ENCODE measurements at places on chromosomes 16 and 17. TPM values are rescaled to one million over a fixed set of nuclear protein-coding genes. Genes with fewer than 3 reads are reported as not detected.

Gene CA4
- total RNA-seq = not detected

DNA sequence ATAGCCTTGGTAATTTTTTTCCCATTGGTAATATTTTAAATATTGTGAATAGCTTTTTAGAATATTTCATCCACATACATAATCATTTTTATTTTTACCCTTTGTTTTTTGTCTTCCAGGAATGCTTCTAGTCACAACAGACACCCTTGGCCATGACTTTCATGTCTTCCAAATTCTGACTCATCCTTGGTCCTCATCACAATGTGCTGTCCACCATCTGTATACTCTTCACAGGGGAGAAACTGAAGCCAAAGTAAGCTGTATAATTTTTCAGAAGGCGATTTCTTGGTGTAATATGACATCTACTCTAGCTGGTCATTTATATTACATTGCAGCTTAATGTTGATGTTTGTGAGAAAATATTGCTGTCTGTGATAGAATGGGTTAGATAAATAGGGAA, 269.4 kb downstream of the BCAS3 start:
- peaks cover 4% of the 10 kb centered on the region for H3K4me1 ChIP-seq
- H3K36me3 ChIP-seq = no peaks in the 10 kb centered on the region
- no peak overlapping the region for H3K27ac ChIP-seq
- H3K4me3 ChIP-seq = no peak overlapping the region
- peak; percentile 60 for DNase-seq
- no peaks in the 10 kb centered on the region for H3K27me3 ChIP-seq

DNA sequence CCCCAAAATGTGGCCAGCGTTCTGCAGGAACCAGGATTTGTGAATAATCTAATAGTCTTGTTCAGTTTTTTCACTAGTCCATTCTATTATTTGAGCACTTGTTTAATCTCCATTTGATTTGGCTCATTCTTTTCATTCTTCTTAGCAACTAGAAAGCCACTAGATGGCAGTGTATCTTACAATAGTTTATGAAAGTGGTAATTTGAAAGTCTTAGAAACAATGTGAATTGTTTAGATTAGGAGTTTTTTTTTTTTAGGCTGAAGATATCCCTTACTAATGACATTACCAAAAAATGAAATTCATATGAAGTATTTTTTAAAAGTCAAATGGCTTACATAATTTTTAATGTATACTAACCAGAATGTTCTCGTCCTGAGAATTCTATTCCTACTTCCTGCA, 6.7 kb downstream of the ERI2 start:
- peaks cover 3% of the 10 kb centered on the region for H3K36me3 ChIP-seq
- no peaks in the 10 kb centered on the region for H3K27me3 ChIP-seq
- no peak overlapping the region for H3K4me3 ChIP-seq
- H3K27ac ChIP-seq = no peak overlapping the region
- no peaks in the 10 kb centered on the region for H3K4me1 ChIP-seq

DNA sequence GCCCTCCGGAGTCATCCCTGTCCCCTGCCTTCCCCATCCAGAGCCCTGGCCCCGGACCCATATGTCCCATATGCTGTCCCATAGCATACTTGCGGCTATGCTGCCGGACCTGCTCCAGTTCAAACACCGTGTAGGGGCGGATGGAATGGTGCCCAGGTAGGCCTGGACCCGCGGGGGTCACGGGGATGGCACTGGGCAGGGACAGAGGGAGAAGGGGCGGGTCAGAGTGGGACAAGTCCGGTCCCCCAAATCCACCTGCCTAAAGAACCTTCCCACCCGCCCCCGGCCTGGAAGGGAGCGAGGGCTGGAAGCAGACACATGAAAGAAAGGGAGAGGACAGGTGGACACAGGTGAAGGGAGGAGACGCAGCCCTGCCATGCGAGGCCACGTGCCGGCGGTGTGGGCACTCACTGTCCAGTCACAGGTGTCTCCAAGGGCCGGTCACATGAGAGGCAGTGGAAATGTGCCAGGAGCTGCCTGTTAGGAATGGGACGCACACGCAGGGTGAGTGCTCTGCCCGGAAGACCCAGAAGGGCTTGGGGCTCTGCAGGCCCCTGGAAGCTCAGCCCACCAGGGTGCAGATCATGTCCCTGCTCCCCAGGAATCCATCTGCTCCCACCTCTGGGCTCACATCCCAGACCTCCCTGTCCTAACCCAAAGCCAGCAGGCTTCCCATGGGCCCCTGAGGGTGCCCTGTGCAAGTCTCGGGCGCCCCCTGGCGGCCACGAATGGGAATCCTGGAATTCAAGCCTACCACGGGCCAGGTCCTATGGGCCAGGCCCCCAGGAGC, 14.0 kb downstream of the UBALD2 start:
- peaks cover 2% of the 10 kb centered on the region for H3K36me3 ChIP-seq
- no peaks in the 10 kb centered on the region for H3K4me1 ChIP-seq
- H3K27me3 ChIP-seq = no peaks in the 10 kb centered on the region
- peak; percentile 51 for DNase-seq

Gene SSH2
- total RNA-seq = 30.2 TPM

Gene NEUROD2
- total RNA-seq = not detected

Data from fibroblast of lung (primary cell).